ENCODE measurements at places on chromosomes 16 and 17.

- peak; percentile 47 for ATAC-seq
- H3K4me1 ChIP-seq = peaks cover 24% of the 10 kb centered on the region
- no peaks in the 10 kb centered on the region for H3K27me3 ChIP-seq
Measured at GRCh38 chr16:4537376-4538343, 913 bp downstream of the CDIP1 start.

DNA sequence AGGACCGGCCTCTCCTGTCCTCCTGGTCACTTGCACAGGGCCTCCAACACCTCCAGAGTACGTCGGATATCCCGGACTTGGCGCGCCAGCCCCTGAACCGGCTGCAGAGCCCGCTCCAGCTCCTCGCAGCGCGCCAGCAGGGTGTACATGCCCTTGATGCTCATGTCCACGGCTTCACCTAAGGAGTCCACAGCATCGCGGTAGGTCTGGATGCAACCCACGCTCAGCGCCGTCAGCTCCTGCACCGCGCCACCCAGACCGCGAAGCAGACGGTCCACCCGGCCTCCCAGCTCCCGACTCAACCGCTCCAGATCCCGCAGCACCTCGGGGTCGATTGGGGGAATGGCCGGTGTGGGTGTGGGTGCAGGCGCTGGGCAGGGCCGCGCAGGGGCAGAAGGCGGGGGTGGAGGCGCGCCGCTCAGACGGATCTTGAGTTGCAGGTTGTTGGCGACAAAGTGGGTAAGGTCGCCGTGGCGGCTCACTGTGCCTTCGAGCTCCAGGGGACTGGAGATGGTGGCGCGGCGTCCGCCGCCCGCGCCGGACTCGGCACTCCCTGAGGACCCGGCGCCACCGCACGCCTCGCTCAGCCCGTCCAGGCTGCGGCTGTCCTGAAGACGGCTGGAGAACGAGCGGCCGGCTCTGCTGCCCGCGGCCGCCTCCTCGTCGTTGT, 804 bp downstream of the BORCS6 start:
- no peak overlapping the region for H3K27ac ChIP-seq
- H3K27me3 ChIP-seq = no peaks in the 10 kb centered on the region
- peaks cover 5% of the 10 kb centered on the region for H3K4me1 ChIP-seq
- H3K36me3 ChIP-seq = no peaks in the 10 kb centered on the region
- ATAC-seq = no peak
- no peak overlapping the region for H3K4me3 ChIP-seq

- H3K36me3 ChIP-seq = no peaks in the 10 kb centered on the region
- ATAC-seq = no peak
- no peaks in the 10 kb centered on the region for H3K4me1 ChIP-seq
- no peaks in the 10 kb centered on the region for H3K27me3 ChIP-seq
Measured at GRCh38 chr17:53628011-53628410, 194.7 kb upstream of the KIF2B start.

DNA sequence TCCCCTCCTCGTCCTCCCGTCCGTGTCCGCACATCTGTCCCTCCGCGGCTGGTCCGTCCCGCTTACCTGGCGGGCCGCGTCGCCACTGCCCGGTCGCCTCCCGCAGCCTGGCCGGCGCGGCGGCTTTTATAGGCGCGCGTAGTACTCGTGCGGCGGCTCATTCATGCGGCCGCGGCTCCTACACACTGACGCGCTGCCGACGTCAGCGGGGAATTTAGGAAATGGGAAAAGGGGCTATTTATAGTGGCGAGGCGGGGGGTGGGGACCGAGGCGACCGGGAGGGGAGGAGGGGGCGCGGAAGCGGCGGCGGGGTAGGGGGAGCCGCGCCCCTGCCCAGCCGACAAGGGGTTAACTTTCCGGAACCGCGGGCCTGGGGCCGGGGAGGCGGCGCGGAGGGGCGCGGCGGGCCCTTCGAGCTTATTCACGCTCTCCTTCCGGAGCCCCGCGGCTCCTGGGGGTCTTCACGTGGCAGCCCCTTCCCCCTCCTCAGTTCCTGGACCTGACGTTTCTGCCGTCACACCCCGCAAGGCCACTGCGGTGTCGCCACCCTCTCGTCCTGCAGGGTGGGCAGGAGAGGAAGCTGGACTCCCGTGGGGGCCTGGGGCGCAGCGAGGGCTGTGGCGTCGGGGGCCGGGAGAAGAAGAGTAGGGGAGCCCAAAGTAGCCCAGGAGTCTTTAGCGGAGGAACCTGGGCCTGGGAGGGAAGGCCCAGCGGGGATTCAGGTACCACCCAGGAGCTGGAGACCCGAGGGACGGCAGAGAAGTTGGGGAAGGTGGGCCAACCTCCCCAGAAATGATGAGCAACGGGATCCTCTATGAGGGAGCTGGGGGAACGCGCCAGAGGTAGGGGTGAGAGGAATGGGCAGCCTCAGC, 3.6 kb upstream of the HIC1 start:
- H3K36me3 ChIP-seq = peaks cover 22% of the 10 kb centered on the region
- H3K4me3 ChIP-seq = peak overlapping the region; percentile 55
- H3K27ac ChIP-seq = peak overlapping the region; percentile 50
- ATAC-seq = no peak
- H3K27me3 ChIP-seq = peaks cover 6% of the 10 kb centered on the region

GRCh38 chr17:50141745-50142110, 8.7 kb downstream of the PPP1R9B start:
- H3K27ac ChIP-seq = peak overlapping the region; percentile 80
- H3K36me3 ChIP-seq = peaks cover 100% of the 10 kb centered on the region
- no peaks in the 10 kb centered on the region for H3K27me3 ChIP-seq
- H3K4me1 ChIP-seq = peaks cover 70% of the 10 kb centered on the region
- H3K4me3 ChIP-seq = peak overlapping the region; percentile 98

DNA sequence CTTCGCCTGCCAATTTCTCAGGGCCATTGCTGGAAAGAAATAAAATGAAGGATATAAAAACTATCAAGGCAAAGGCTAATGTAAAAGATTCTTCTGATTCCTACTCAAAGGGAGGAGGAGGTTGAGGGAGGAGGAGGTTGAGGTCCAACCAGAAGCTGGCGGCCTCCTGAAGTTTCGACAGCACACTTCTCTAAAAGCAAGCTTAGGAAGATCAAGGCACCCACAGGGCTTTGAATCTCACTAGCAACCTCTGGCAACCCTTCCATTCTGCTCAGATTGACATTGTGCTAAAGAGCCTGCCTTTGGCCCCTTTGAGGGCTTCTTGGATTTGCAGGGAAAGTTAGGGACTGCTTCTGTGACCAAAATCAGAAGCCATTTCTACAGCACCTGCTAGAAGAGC, 81.5 kb upstream of the TNRC6C start:
- peaks cover 41% of the 10 kb centered on the region for H3K4me1 ChIP-seq
- no peak for ATAC-seq
- no peaks in the 10 kb centered on the region for H3K27me3 ChIP-seq
- no peaks in the 10 kb centered on the region for H3K36me3 ChIP-seq
- no peak overlapping the region for H3K4me3 ChIP-seq

- no peak overlapping the region for H3K27ac ChIP-seq
- peaks cover 21% of the 10 kb centered on the region for H3K27me3 ChIP-seq
- H3K4me3 ChIP-seq = no peak overlapping the region
- no peaks in the 10 kb centered on the region for H3K4me1 ChIP-seq
- H3K36me3 ChIP-seq = no peaks in the 10 kb centered on the region
Measured at GRCh38 chr16:49969091-49970030, 55.7 kb upstream of the CNEP1R1 start.

DNA sequence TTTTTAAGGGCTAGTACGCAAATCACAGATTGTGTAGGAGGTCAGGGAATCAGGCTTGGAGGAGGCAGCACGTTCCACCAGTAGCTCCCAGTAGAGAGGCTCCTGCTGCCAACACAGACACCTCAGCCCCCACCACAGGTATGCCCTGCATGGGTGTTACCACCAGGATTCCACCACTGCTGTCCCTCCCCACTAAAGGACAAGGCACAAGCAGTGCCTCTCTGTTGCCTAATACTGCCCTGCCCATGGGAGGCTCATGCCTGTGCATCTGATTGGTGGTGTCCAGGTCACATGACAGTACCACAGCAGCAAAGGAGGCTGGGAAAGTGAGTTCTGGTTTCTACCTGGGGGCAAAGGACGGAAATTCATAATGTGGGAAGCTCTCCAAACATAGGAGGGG, 33.6 kb upstream of the CACNG4 start:
- H3K4me3 ChIP-seq = no peak overlapping the region
- no peaks in the 10 kb centered on the region for H3K36me3 ChIP-seq
- H3K27me3 ChIP-seq = peaks cover 30% of the 10 kb centered on the region
- H3K27ac ChIP-seq = no peak overlapping the region
- no peak for ATAC-seq

DNA sequence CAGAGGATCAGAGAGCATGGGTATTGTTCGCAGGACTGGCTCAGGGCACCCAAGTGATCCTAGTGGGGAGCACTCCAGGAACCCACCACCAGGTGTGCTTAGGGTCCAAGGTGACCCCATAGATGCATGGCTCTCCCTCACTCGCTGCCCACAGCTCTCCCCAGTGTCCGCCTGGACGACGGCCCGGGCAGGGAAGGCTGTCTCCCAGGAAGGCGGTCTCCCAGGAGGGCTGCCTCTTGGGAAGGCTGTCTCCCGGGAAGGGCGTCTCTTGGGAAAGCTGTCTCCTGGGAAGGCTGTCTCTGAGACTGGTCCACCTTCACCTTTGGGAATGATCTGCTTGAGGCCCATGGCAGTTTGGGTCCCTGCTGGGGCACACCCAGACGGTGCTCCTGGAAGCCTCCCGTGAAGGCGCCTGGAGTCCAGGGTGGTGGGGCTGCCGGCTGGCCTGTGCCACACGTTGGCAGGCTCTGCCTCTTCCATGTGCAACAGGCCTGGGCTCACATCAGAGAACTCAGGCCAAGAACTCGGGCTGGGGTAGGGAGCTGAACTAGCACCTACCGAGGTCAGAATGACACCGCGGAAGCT, 5.0 kb downstream of the ECI1 start:
- no peak overlapping the region for H3K27ac ChIP-seq
- H3K36me3 ChIP-seq = peaks cover 49% of the 10 kb centered on the region
- H3K27me3 ChIP-seq = no peaks in the 10 kb centered on the region
- H3K4me1 ChIP-seq = no peaks in the 10 kb centered on the region

DNA sequence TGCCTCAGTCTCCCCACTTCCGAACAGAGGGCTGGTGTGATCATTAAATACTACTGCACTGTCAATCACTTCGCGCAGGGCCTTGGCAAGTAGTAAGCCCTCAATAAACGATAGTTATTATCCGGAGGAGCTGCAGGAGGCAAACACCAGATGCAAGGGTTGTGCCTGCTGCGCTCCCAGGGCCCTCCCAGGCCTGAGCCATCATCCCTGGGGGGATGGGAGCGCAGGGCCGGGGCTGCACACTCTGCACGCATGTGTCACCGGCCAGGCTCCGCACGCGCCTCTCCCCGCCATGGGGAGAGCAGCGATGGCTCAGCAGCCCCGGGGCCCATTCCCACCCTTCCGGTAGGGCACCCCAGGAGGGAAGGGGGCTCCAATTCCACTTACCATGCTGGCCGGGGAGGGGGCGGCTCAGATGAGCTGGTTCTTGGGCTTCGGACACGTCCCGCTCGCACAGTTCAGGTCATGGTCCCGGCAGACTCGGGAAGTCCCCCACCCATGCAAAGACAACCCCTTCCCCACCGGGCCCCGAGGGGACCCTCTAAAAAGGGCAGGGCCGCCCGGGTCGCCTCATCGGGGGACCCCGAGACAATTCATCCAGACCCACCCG, 681 bp downstream of the XPO6 start:
- peak; percentile 68 for ATAC-seq
- H3K4me3 ChIP-seq = peak overlapping the region; percentile 91

GRCh38 chr17:61361084-61361483, 38.6 kb upstream of the TBX2 start:
- ATAC-seq = no peak
- H3K4me3 ChIP-seq = no peak overlapping the region
- H3K27me3 ChIP-seq = no peaks in the 10 kb centered on the region
- no peaks in the 10 kb centered on the region for H3K36me3 ChIP-seq

- peak overlapping the region; percentile 86 for H3K4me3 ChIP-seq
- peaks cover 49% of the 10 kb centered on the region for H3K36me3 ChIP-seq
- H3K4me1 ChIP-seq = peaks cover 37% of the 10 kb centered on the region
- ATAC-seq = no peak
- peak overlapping the region; percentile 99 for H3K27ac ChIP-seq
Measured at GRCh38 chr17:78379131-78379491, 662 bp downstream of the PGS1 start.

DNA sequence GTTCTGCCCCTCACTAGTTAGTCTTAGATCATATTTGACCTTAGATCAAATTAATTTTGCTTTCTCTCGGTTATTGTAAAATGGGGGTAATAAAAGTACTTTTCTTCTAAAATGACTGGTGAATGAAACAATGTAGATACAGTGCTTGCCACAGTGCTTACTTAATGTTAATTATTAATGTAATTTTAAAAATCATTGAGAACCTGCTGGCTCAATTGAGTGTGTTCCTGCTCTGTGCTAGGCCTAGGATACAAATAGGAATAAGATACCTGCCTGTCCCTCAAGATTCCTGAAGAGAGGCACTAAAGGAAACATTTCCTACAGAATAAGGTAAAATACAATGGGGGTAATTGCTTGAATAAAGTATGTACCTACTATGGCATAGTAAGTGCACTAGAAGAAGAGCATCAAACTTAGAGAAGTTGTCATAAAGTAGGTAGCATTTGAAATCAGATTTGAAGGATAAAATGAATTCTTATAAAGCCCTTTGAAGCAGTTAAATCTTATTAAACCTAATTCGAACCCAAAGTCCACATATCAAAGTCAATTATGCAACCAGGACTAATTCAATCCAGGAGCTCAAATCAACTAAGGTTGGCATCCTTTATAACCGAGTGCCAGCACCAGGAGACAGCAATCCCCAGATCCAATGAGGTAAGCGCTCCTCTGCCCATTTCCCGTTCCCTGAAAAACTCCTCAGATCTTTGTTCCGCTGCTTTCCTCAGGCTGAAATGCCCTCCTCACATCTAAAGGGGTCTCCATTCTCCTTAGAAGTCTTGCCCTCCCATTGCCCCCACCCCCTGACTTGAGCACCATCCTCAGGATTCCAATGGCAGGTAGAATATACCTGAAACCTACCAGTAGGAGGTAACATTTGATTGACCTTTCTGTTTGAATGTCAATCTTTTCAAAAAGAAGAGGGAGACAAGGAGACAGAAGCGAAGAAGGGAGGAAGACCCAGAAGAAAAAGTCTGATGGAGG, 2.4 kb upstream of the MED13 start:
- no peak overlapping the region for H3K4me3 ChIP-seq
- no peaks in the 10 kb centered on the region for H3K27me3 ChIP-seq
- H3K27ac ChIP-seq = no peak overlapping the region
- H3K36me3 ChIP-seq = peaks cover 31% of the 10 kb centered on the region
- ATAC-seq = no peak

- no peaks in the 10 kb centered on the region for H3K36me3 ChIP-seq
- H3K4me3 ChIP-seq = no peak overlapping the region
- H3K4me1 ChIP-seq = peaks cover 6% of the 10 kb centered on the region
- no peaks in the 10 kb centered on the region for H3K27me3 ChIP-seq
- no peak for ATAC-seq
Measured at GRCh38 chr17:57077000-57077399, 8.0 kb upstream of the AKAP1 start.

GRCh38 chr17:43974382-43975266, 20.9 kb upstream of the PYY start:
- H3K36me3 ChIP-seq = no peaks in the 10 kb centered on the region
- H3K27me3 ChIP-seq = no peaks in the 10 kb centered on the region
- no peak overlapping the region for H3K27ac ChIP-seq
- no peaks in the 10 kb centered on the region for H3K4me1 ChIP-seq
- ATAC-seq = no peak

GRCh38 chr17:74782571-74782970, 6.4 kb upstream of the NAT9 start:
- H3K4me1 ChIP-seq = peaks cover 39% of the 10 kb centered on the region
- ATAC-seq = no peak
- H3K36me3 ChIP-seq = peaks cover 28% of the 10 kb centered on the region
- no peaks in the 10 kb centered on the region for H3K27me3 ChIP-seq

GRCh38 chr16:81647527-81647926, 131.6 kb upstream of the PLCG2 start:
- peaks cover 8% of the 10 kb centered on the region for H3K36me3 ChIP-seq
- peak overlapping the region; percentile 72 for H3K27ac ChIP-seq
- no peak overlapping the region for H3K4me3 ChIP-seq
- ATAC-seq = no peak
- H3K4me1 ChIP-seq = peaks cover 13% of the 10 kb centered on the region

Measured in activated T-helper 17 cell treated with anti-CD3 and anti-CD28 coated beads, Interleukin-2, amount 50 U/mL, for 72 hours (primary cell).